ENCODE measurements at places on chromosomes 12 and 14.

DNA sequence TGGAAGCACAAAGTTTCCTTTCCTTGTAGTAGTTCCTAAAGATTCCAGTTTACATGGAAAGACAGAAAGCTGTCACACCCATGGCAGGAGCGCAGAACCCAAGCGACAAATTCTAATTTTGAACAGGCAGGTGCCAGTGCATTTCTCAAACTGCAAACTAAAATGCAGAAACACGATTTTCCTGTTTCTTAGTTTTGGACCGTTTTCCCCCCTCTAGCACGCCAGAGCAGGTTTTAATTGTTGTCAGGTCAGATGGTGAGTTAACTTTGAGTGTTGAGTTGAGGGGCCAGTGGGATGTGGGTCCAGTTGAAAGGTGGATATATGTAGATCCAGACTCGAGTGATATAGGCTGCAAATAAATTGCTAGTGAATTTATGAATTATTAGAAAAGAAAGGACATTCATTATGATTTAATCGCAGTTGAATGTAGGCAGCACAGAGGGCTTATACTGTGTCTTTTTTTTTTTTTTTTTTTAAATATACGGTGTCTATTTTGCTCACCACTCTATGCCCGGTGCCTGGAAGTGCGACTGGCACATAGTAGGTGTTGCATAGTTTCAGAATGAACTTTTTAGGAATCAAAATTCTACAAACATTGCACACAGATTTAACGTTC lies 909 bp upstream of the ETFBKMT start:
- no peak for DNase-seq

DNA sequence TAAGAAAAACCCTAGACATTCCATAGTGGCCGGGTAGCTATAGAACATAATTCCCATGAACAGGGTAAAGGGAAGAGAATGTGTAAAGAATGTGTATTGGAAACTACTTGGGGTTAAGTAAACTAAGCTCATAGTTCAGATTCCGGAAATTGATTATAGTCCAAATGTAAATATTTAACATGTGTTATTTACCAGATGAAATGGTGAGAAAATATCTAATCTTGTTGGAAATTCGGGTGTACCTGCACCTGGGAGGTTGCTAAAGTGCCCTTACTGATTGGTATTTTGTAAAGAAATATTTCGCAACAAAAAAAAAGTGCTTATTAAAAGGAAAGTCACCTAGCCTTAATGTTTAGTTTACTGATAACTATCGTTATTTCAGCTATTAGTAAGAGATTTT lies 14.4 kb downstream of the RASSF9 start:
- DNase-seq, result peak; percentile 57

DNA sequence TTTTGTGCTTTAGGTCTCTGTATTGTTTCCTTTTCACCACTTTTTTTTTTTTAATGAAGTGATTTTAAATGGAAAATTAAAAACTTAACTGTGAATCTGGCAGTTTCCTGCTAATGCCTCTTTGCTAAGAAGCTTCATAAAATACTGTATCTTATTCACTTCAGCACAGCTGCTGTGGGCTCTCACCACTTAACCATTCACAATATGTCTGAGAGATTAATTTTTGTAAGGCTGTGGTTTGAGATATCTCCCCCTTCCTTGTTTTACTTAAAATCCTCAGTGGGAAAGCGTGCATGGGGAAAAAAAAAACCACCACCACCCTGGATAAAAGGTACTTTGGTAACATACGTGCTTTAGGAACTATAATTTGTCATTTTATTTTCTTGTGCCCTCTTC lies 115.9 kb downstream of the ETV6 start:
- no peak for DNase-seq

DNA sequence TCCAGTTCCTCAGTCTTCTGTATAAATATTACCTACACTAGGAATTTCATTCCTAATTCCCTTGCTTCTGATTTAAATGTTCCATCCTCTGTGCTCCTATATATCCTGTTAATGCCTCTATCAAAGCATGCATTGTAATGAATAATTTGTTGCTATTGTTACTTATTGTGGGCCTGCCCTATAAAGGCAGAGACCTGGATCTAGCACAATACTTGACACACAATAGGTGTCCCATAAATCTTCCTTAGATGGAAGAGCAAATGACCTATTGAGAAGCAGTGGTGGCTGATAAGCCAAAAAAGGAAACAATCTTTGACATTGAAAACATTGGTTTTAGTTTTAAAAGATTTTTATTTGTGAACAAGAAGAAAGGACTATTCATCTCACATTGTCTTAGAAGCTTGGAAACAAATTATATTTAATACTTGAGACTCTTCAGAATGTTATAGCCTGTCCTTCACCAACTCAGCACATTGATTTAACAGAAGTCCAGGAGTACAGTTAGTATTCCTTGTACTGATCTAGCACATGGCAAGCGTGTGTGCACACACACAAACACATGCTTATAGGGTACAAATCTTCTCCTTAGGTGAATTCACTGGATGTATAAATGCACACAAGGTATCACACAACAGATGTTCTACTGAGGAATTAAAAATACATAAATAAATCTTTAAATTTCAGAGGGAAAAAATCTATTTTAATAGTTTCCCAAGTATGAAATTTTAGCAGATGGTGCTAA lies 135.9 kb downstream of the DUSP6 start:
- peak; percentile 41 for DNase-seq

All from lung microvascular endothelial cell (primary cell).